ENCODE measurements at places on chromosomes 6 and 20. TPM values are rescaled to one million over a fixed set of nuclear protein-coding genes. Genes with fewer than 3 reads are reported as not detected.

Gene MAS1L
- 0.24 TPM for total RNA-seq

Gene PRR18
- total RNA-seq = 0.65 TPM

Gene HRH3
- total RNA-seq = not detected

Gene GPX5
- total RNA-seq = not detected

Gene ANKEF1
- total RNA-seq = 2.5 TPM
